ENCODE measurements at places on chromosomes 5 and 9. TPM values are rescaled to one million over a fixed set of nuclear protein-coding genes. Genes with fewer than 3 reads are reported as not detected.

The NUDT12 gene
- total RNA-seq, result 0.94 TPM

The CEP72 gene
- total RNA-seq, result 33.8 TPM

The SOX30 gene
- total RNA-seq, result 0.09 TPM

GRCh38 chr9:116151966-116152381 lies 1.6 kb upstream of the PAPPA start:
- no peak for DNase-seq
- H3K36me3 ChIP-seq, result no peaks in the 10 kb centered on the region
- peaks cover 45% of the 10 kb centered on the region for H3K27me3 ChIP-seq
- no peak overlapping the region for H3K4me3 ChIP-seq
- peaks cover 4% of the 10 kb centered on the region for H3K4me1 ChIP-seq
- H3K27ac ChIP-seq, result no peak overlapping the region

The PCDH1 gene
- total RNA-seq, result not detected

- H3K36me3 ChIP-seq, result no peaks in the 10 kb centered on the region
- peaks cover 7% of the 10 kb centered on the region for H3K4me1 ChIP-seq
- H3K4me3 ChIP-seq, result no peak overlapping the region
- no peak overlapping the region for H3K27ac ChIP-seq
- no peak for DNase-seq
- H3K27me3 ChIP-seq, result peaks cover 39% of the 10 kb centered on the region
Observed at GRCh38 chr5:14208071-14209021, 65.2 kb downstream of the TRIO start.

The NRARP gene
- 1.7 TPM for total RNA-seq

All from activated naive CD8-positive, alpha-beta T cell treated with anti-CD3 and anti-CD28 coated beads, Interleukin-2, amount 10 ng/mL, durations not matched to agents 7 days and 5 days (primary cell).